LoVo (cell line): ENCODE measurements at places on chromosomes 6 and 20.

DNA sequence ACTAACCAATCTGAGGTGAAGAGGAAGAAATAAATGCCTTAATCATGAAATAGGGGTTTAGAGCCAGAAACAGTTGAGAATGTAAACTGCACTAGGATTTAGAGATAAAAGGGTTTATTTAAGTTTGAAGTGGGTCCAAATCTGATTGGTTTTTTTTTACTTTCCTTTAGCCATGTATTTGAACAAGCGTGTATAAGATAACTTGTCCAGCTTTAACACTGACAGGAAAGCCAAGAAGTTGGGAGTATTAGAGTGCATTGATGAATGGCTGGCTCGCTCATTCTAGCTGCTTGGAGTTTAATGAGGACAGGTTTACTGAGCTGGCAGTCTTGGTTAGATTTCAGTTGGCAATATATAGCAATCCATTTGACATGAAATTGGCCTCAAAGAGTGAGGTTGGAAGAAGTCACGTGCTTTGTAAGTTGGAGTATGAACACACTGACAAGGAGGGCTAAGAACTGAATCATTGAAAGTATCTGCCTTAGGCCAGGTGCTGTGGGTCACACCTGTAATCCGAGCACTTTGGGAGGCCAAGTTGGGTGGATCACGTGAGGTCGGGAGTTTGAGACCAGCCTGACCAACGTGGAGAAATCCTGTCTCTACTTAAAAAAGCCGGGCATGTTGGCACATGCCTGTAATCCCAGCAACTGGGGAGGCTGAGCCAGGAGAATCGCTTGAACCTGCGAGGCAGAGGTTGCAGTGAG, 13.7 kb downstream of the SRSF3 start:
- DNase-seq = no peak

GRCh38 chr6:71489736-71490135, 201.1 kb downstream of the OGFRL1 start:
- peak; percentile 24 for DNase-seq

DNA sequence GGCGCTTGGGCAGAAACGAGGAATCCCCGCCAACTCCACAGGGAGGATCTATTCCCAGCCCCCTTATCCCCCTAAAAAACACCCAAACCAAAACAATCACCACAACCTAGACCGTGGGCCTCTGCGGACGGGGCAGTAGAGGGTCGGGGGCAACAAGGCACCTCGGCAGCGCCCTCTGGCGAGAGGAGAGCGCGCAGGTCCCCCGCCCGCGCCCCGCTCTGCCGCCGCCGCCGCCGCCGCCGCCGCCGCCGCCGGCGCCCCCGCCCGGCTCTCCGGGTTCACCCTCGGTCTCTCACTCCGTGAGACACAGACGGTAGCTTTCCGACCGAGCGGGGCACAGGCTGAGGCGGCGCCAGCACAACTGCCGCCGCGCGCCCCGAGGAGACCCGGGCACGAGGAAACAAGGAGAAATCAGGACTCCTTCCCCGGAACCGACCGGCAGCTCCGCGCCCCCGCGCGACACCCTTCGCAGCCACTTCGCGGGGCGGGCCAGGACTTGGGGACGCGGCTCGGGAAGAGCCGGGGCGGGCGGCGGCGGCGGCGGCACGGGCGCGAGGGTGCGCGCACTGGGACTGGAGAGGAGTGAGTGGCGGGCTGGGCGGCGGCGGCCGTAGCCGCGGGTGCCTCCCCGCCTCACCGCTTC, at the start of gene SLC35F1:
Gene SLC35F1, plus strand, starts transcription at position 307 of the 643 bp plus-strand sequence.
- no peak for DNase-seq

GRCh38 chr20:13786143-13786828, 1.5 kb downstream of the NDUFAF5 start:
- DNase-seq = no peak

- no peak for DNase-seq
Measured at GRCh38 chr6:137201006-137201405, 18.2 kb downstream of the IFNGR1 start.

DNA sequence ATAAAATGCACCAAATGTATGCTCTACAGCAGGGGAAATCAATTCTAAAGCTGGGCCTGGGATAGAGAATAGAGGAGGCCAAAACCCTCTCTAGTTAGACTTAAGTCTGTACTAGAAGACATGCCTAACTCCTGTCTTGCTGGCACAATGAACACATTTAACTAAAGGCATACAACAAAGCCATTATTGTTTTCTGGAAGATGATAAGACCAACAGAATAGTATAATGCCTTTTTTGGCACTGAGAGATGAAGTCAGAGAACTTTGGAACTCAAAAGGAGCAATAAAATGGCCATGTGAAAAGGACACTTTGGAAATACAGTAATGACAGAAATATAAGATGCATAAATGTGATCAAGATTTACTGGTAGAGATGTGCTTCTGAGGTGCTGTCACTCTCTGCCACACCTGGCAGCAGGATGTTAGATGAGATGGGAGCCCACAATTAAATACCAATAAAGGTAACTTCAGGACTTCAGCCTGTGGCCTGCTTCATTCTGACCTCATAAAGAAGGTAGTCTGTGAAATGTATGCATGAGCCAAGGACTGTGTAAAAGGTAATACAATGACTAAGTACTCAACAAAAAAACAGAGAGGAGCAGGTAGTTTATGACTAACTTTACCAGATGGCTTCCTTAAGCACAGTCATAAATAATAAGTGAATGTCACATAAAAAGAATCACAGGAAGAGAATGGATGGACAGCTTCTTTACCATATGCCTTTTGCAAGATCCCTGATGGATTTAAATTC, 333.4 kb downstream of the BCKDHB start:
- DNase-seq = peak; percentile 88

GRCh38 chr6:25280344-25281074, 1.3 kb downstream of the CARMIL1 start:
- peak; percentile 64 for DNase-seq

DNA sequence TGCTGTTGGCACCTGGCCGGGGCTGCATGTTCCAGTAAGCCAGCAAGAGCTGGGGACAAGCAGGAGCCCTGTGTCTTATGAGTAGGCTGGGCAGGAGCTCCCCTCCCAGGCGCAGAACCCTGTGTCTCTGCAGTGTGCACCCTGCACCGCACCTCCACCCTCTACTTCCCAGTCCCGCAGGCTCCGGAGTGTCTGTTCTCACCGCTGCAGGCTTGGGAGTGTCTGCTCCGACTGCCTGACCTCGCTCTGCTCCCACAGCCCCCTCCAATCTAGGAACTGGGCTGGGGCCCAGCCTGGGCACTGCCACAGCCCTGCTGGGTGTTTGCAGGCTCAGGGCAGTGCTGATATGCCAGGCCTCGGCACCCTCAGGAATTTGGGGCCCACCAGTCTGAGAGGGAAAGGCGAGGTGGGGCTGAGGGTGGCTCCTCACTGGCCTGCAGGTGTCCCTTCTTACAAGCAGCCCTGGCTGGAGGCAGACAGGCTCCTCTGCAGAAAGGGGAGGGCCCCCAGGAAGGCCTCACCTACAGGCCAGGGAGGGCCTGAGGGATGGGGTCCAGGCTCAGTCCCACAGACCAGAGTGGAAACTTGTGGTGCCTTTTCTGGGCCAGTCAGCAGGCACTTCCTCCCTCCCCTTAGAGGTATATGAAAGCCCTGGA, 871.6 kb upstream of the GJE1 start:
- DNase-seq = no peak

DNA sequence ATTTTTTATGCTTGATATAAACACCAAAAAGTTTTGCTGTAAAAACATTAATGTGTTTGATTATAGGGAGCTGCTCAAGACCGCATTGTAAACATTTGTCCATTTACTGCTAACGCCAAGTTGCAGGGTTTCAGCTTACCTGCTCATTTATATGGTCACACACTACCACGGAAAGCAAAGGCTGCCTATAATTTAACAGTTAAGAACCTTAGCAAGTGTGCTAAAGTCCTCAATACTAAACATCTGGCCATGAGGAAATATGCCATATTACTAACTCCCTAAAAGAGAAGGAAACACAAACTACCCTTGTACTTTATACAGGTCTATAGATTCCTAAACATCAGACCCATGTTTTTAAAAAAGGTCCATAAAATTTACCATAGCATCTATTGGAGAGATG, 129.5 kb downstream of the ASCC3 start:
- no peak for DNase-seq

GRCh38 chr20:44418069-44418905, 57.4 kb upstream of the TTPAL start:
- no peak for DNase-seq

DNA sequence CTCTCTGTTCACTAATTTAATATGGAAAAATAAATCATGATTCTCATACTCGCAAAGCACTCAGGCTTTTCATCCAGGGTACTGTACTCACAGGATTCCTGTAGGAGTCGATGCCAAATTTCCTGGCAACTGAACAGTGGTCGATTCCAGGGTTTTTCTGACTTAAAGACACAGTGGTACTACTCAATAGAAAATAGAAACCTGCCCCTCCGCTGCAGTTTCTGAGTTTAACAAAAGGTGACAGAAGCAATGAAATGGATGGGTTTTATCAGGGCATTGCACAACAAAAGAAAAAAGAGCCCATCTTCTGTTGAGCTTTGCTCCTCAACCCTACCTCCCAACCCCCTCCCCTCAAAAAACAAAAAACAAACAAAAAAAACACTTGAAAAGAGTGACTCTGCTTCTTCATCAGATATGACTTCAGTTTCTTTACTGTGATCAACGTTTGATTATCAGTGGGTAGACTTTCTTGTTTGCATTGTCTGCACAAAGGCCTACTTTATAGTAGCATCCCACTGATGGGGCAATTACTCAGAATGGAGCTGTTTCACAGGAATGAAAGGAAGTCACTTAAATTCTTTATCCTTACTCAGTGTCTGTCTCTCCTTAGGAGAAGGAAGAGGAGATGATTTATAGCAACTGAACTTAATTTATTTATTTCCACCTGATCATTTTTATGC, 96.2 kb upstream of the FOXO3 start:
- DNase-seq = no peak

DNA sequence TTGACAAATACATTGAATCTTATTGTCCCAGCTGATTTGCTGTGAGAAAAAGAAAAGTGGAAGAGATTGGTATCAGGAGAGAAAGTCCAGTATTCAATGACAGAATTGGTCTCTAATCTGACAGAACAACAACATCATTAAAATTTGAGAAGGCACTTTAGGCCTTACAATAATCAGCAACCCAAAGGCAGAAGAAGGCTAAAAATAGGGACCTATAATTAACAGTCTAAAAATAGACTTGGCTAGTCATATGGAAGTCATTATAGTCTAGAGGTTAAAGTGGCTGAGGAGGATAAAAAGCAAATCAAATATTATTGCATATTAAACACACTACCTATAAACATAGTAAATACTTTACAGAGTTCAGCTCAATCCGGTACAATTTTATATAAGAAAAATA, 393.6 kb upstream of the JAG1 start:
- no peak for DNase-seq

GRCh38 chr6:2684103-2684749, 66.5 kb downstream of the MYLK4 start:
- peak; percentile 29 for DNase-seq

GRCh38 chr6:125924169-125924568, 32.4 kb upstream of the HINT3 start:
- no peak for DNase-seq

DNA sequence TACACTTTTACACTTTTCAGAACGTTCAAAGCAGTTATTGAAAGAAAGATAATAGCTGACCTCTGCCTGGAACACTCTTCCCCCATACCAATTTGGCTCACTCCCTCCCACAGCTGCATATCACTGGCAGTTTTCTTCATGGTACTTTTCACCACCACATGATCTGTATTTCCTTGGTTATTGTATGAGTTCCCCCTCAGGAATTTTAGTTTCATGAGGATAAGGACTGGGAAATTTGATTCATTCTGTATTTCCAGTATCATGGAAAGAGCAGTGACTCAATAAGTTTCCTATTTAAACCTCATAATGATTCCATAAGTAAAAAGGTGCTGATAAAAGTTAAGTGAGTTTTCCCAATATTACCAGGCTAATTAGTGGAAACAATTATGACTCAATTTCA, 16.0 kb downstream of the HTR1B start:
- DNase-seq = no peak

- DNase-seq = no peak
Measured at GRCh38 chr6:125922322-125922860, 34.2 kb upstream of the HINT3 start.

GRCh38 chr20:37921341-37921929, 18.5 kb downstream of the VSTM2L start:
- DNase-seq = no peak
